NCI-H226 (cell line): ENCODE measurements at places on chromosomes 3 and 15.
A peak's percentile ranks its signal among the peaks of the same experiment; 100 is the strongest.

- DNase-seq = no peak
Measured at GRCh38 chr15:36807134-36807764, 227.8 kb downstream of the CDIN1 start.

DNA sequence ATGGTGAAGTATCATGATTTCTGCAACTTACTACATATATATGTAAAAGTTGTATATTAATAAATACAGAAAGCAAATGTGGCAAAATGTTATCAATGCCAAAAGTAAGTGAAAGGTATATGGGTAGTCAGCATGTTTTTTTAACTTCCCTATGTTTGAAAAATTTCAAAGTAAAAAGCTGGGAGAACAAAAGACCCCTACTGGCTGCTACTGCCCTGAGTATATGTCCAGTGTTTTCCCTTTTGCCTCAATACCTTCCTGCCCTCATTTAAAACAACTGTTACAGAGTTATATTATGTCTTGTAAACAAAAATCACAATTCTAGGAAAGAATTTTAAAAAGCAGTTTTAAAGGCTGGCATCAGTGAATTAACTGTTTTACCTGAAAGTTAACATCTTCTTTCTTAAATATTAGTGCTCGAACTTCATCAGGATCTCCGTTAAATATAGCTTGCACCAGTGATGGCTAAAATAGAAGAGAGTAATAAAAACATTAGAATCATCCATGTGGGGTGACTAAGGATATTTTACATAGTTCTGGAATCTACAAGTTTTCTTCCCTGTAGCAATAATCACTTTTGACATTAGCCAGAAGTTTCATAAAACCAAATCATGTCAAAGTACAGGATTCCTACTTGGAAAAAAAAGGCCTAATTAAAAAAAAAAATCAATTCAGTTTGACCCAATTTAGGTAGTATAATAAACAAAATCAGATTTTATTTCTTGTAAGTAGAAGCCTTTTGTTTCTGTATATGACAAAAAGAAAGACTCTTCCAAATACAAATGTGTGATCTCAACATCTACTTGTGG, 2.7 kb downstream of the ANKRD28 start:
- no peak for DNase-seq

GRCh38 chr3:125050488-125051090, 5.2 kb downstream of the HEG1 start:
- DNase-seq = no peak

DNA sequence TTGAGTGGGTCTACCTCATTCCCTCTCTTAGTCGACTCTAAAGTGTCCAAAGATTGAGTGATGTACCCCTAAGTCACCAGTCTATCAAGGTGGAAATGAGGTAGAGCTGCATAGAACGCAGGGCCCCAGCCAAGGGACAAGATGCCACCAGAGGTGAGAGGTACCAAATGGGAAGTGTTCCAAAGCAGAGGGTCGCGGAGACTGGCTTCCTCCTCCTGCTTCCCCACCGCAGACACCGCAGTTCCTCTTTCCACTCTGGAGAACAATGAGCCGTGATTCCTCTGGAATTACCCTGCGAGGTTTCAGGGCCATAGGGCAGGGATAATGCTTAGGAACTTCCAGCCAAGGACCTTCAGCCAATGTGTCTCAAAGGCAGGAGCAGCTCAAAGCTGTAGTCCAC, 55.8 kb downstream of the DAPK2 start:
- no peak for DNase-seq

DNA sequence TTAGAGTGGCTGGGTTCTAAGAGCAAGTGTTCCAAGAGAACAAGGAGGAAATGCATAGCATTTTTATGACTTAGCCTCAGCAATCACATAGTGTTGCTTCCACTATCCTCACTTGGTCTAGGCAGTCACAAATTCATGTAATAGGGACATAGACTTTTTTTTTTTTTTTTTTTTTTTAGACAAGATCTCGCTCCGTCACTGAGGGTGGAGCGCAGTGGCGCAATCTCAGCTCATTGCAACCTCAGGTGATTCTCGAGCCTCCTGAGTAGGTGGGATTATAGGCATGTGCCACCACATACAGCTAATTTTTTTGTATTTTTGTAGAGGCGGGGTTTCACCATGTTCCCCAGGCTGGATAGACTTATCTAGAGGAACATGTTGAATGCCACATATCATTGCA, 4.7 kb upstream of the GNB4 start:
- no peak for DNase-seq

DNA sequence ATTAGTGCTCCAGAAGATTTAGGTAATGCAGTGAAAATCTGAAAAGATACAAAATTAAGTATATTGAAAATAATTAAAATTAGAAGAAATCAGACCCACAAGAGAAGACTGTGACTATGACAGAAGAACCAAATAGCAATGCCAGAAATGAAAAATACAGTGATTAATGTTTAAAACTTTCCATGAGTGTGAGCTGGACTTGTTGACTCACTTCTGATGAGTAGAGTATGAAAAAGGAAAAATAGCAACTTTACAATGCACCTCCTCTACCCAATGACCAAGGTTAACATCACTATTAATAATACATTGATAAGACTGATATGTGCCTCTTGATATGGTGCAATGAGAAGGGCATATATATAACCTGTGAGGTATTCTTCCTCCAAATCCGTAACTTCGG, 39.3 kb upstream of the SLC22A13 start:
- DNase-seq = peak; percentile 20

GRCh38 chr3:12662593-12663400, 1.1 kb downstream of the RAF1 start:
- peak; percentile 92 for DNase-seq

GRCh38 chr15:74399511-74400312, 32.3 kb upstream of the CYP11A1 start:
- DNase-seq = peak; percentile 84

DNA sequence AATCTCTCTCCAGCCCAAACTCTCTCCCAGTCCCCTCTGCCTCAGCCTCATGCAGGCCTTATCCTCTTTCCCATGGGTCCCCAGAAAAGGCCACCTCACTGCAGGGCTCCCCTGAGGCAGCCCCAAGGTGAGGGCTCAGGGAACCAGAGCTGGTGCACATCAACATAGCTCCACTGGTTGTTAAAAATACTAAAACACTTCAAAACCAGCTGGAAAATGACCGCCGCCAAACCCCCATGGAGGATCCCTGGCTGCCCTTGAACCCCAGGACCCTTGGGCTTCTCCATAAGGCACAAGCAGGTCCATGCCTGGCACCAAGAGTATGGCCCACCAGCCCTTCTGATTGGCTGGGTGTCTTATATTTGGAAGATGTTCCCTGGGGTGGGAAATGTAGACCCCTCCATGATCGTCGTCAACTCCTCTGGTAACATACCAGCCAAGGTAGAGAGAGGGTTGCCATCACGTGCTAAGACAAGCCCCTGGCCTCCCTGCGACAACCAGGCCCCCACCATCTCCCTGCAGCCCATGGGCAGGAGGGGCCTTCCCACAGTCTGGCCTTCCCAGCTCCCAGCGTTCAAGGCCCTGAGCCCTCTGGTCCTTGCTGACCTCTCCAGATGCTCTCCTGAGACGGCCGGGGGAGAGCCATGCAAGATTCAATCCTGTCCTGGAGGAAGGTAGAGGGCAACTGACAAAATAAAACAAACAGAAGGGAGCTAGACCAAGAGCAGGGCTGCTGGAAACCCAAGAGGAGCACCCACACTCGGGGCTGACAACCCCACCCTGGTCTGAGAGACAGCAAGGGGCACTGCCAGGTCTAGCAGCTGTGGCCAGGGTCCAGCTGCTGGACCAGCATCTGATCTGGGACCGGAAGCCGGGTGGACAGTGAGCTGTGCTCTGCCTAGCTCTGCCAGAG, 132.1 kb upstream of the PRR20G start:
- no peak for DNase-seq

DNA sequence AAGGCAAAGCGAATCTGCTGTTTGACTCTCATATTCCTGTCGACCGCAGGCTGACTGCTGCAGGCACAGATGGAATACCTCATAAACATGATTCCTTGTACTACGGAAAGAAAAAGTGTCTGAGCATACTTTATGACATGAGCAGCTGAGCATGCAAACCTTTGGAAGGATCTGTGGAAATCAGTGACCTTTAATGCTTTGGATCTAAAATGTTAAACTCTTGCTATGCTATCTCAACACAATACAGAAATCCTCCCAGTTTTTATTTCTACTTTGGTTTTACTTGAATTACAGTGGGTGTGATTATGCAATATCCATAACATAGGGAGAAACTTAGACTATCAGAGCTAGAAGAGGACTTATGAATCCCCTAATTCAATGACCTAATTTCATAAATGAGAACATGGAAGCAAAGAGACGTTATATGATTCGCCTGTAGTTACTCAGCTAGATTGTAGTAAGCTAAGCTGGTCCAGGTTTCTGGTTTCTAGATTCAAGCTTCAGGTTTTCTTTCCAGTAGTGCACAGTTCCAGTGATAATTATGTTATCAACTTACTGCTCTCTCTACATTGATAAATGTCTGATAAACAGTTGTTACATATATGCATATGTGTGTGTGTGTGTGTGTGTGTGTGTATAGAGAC, 127.6 kb upstream of the GBE1 start:
- DNase-seq = no peak

GRCh38 chr3:197212290-197212689, 86.1 kb downstream of the DLG1 start:
- no peak for DNase-seq
